ENCODE measurements at places on chromosomes 2 and 18.

- peak; percentile 96 for DNase-seq
Observed at GRCh38 chr2:15984368-15985255, 44.3 kb downstream of the MYCN start.

GRCh38 chr2:217387776-217388387 is 528.0 kb upstream of the TNP1 start:
- DNase-seq: no peak

- DNase-seq: no peak
Observed at GRCh38 chr18:48095726-48096125, 165.3 kb upstream of the SMAD2 start.

GRCh38 chr2:151908204-151908882 is 80.1 kb upstream of the ARL5A start:
- no peak for DNase-seq

DNA sequence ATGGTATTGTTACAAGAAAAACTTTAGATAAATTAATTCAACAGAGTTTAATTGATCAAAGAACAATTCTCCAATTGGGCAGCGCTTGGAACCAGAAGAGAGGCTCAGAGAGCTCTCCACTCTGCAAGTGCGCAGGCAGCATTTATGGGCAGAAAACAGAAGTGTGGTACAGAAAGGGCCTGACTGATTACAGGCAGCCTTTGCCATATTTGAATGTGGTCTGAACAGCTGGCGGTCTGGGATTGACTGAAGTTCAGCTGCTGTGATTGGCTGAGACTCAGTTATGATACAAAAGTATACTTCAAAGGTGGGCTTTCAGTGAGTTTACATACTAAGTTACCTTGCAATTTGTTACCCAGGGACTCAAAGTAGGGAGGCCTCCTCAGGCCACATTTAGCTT is 301.3 kb upstream of the ID2 start:
- DNase-seq: no peak

GRCh38 chr2:234631646-234632514 is 135.0 kb upstream of the ARL4C start:
- DNase-seq: no peak
